ENCODE measurements at places on chromosomes 11 and 22.

DNA sequence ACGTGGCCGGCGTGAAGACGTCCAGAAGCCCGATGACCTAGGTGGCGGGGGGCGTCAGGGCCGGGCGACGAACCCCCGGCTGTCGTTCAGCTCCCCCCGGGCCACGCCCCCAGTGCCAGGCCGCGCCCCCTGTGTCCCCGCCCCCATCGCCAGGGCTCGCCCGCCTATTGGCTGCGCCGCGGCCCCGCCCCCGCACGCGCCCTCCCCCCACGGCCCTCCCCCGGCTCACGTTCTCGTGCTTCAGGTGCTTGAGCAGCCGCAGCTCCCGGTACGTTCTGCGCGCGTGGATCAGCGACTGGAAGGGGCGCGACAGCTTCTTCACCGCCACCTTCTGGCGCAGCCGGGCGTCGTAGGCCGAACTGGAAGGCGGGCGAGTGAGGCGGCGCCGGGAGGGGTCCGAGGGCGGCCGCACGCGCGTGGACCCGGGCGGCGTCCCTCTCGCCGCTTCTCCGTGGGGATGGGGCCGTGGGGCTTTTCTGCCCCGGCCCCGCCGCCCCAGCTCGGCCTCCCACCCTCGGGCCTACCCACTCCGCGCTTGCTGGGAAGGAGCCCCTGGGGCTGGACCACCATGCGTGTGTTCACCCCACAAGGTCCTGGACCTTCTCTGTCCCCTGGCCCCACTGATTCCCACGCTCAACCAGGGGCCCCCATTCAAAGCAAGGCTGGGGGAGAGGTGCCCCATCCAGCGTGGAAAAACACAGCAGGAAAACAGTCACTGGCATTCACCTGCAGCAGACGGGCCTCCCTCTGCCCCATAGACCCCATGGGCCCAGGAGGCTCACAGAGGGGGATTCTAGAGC lies 2.4 kb downstream of the MAPK11 start:
- DNase-seq: peak; percentile 67

GRCh38 chr11:12393691-12394090 lies 16.3 kb downstream of the PARVA start:
- DNase-seq: no peak

DNA sequence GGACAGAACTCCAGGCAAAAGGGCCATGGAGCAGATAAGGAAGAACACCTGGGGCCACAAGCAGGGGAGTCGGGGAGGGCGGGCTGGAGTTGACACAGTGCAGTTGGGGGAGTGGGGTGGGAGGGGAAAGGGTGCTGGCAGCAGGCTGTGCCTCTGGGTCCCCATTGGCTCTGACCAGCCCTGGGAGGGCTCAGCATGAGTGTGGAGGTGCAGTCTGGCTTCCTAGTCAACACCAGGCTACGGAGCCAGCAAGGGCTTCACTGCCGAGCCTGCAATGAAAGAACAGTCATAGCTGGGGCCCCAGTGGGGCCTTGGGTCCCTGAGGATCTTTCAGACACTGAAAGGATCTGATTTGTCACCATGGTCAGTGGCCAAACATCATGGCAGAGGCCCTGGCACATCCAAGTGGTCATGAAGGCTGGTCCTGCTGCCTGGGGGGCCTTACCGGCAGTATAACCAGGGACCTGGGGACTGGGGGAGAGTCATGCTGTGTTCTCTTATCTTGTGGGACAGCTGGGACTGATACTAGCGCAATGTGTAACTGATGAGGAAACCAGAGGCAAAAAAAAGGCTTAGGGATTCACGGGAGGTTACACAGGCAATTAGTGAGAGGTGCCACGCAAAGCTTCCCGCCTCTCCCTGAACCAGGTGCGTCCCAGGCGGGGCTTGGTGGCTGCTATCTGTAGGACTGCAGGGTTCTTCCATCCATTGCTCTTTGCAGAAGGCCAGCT lies 11.6 kb downstream of the SLC37A2 start:
- no peak for DNase-seq

- DNase-seq: no peak
Observed at GRCh38 chr11:8230178-8230859, 33.4 kb downstream of the LMO1 start.

DNA sequence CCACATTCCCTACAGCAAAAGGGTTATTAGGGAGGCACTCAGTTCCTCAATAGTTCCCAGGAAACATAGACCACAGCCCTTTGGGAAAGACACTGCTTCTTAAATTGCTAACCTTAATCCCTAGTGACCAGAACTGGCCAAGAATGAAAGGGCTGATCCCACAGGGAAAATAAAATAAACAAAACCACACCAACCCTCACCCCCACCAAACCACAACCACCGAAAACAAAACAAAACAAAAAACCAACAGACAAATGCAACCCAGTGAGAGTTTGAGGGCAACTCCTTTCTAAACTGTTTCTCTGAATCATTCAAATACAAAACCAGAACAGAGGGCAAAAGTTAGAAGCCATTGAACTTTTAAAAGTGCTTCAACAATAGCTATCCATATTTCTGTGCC lies 57.2 kb downstream of the NAV2 start:
- no peak for DNase-seq

- no peak for DNase-seq
Observed at GRCh38 chr11:25691959-25692358, 640.0 kb upstream of the ANO3 start.

- no peak for DNase-seq
Observed at GRCh38 chr11:13103962-13104554, 94.9 kb downstream of the RASSF10 start.

DNA sequence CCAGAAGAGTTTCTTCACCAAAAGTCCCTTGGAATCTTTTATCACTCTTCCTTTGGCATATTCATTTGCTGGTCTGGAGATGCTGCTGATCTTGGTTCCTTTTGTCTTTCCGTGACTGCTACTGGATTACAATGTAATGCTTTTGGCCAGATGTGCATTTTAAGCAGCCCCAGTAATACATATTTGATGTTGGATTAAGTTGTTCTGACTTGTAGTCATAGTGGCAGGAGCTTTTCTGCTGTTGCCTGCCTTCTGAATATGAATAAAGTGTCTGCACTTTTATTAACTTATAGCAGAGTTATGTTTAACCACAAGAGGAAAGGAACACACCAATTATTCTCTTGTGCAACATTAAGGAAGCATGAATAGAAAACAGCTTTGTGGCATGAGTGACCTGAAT lies 360.0 kb upstream of the DDI1 start:
- DNase-seq: no peak
